SK-N-DZ (cell line): ENCODE measurements at places on chromosomes 3 and 15.

GRCh38 chr15:41648097-41648496 lies 12.1 kb upstream of the MGA start:
- no peak for DNase-seq

DNA sequence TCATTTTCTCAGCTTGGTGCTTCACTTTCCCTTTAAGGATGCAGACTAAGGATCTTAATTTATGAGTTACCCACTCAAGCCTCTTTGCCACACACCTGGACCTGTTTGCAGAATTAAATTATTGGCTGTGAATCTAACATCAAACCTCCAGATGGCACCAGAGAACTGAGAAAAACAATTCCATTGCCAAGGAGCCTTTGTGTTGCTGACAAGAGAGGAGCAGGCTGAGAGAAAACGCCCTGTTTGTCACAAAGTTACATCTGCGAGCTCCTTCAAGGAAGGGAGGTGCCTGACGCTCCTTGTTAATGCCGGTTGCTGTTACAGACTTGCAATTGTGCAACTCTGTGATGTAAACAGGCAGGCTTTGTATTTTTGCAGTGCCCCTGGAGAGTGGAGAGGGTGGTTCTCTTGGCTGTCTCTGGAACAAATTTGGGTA lies 36.3 kb upstream of the TMC3 start:
- peak; percentile 77 for DNase-seq

GRCh38 chr15:80693682-80694610 lies 1.2 kb upstream of the ABHD17C start:
- DNase-seq, result no peak

DNA sequence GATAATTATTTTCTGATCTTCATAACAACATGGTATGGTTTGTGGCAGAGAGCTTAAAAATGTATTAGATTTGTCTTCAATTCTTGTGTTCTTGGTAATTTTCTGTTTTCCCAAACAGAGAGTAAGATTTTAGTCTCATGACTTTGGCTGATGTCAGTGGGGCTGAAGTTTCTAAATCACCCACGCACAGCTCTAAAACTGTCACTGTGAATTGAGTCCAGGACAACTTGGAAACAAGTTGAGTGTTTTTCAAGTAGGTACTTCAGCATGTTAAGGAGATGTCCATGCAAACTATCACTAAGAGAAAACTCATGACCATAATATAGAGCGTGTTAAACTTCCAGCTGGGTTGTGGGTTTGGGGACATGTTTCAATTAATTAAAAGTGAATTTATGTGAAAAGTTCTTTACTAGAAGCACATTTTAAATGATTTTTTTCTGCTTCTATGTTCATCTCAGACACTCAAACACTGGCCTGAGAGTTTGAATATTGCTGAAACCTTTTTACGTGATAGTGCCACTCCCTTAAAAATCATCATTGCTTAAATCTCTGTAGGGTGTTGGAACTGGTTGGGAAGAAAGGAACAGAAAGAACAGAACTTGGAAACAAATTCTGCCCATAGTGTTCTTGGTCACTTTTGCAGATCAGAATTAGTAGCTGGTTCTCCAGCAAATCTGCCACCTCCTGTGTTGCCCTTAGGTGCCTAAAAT lies 89.8 kb downstream of the KLHL25 start:
- no peak for DNase-seq

- DNase-seq, result peak; percentile 18
Observed at GRCh38 chr3:37546876-37547275, 314.8 kb upstream of the CTDSPL start.

- DNase-seq, result no peak
Observed at GRCh38 chr3:30518872-30519271, 87.5 kb upstream of the TGFBR2 start.

GRCh38 chr3:53702776-53703530 lies 143.3 kb downstream of the CHDH start:
- no peak for DNase-seq

- no peak for DNase-seq
Observed at GRCh38 chr15:57376696-57377477, 582 bp downstream of the CGNL1 start.

GRCh38 chr3:54374214-54374852 lies 252.0 kb downstream of the CACNA2D3 start:
- DNase-seq, result peak; percentile 23

- no peak for DNase-seq
Observed at GRCh38 chr15:31498756-31499155, 172.1 kb downstream of the KLF13 start.

DNA sequence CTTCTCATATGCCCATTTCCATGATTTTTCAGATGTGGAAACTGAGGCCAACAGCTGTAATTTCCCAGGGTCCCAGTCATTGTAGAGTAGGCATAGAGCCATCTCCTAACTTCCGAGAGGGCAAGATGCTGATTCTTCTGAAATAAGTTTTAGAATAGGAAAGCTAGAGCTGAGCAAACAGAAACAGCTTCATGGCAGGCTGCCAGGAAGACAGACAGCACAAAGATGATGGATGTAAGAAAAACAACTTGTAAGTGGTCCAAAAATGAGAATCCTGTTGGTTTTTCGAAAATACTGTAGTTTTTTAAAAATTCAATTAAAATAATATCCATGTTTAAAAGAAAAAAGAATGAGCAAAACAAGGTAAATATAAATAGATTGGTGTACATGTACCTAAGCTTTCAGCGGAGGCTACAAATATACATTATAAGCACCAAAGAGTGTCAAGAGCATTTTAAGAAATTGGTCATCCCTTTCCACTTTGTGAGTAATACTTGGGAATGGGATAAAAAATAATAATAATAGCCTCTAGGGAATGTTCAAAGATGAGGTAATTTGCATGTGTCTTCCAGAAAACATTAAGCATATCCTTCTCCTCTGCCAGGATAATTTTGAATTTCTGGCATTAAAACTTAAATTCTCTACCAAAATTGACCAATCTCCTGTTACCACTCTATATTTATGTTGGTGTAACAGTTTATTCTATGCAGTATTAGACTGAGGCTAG lies 406.6 kb downstream of the MECOM start:
- DNase-seq, result no peak

DNA sequence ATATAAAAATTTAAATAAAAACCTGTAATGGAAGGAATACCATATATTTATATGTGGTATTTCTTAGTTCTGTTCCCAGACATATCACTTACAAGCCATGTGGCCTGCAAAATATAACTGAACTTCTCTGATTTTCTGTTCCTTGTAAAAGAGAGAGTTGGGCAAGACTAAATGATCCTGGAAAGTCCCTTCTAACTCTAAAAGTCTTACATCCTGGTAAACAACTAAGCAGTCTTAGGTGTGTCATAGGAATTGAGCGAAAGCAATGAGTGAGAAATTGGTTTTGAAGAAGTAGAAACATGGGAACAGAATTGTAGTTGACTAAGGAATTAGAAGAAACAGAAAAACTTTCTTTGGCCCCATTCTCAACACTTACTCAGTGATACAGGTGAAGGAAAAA lies 25.3 kb upstream of the IL20RB start:
- no peak for DNase-seq

DNA sequence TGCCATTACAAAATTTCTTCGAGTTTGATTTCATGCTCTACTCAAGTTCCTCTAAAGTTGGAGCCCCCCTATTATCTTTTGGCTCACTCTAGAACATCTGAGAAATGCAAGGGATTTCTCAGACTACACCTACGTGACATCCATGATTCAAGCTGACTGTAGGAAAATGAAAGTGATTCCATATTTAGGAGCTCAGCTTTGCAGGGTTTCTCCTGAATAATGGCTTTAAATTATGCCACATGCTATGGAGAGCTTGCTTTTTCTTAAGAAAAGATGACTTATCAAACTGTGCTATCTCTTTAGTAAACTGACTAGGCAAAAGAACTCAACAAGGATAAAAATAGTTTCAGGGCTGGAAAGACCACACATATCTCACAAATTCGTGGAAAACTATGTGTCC lies 292.1 kb downstream of the LSAMP start:
- no peak for DNase-seq

DNA sequence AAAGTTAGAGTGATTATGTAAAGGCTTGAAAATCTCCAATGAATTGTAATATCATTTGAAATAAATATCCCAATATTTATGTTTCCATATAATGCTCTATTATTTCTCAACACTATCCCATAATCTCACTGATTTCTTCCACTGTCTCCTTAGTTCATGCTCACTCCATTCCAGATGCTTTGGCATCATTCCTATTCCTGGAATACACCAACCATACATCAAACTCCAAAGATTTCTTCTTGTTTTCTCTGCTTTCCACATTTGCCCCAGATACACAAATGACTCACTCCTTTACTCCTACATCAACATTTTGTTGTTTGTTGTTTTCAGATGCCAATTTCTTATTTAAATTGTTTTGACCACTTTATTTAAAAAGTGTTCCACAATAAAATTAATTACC lies 1390.8 kb downstream of the ZPLD1 start:
- no peak for DNase-seq

DNA sequence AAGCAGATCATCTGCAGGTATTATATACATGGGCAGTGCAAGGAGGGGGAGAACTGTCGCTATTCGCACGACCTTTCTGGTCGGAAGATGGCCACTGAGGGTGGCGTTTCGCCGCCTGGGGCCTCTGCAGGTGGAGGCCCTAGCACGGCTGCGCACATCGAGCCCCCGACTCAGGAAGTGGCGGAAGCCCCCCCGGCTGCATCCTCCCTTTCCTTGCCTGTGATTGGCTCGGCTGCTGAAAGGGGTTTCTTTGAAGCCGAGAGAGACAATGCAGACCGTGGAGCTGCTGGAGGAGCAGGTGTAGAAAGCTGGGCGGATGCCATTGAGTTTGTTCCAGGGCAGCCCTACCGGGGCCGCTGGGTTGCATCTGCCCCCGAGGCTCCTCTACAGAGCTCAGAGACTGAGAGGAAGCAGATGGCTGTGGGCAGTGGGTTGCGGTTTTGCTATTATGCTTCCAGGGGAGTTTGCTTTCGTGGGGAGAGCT lies 639 bp downstream of the MKRN3 start:
- DNase-seq, result peak; percentile 37

GRCh38 chr3:171072432-171072831 lies 45.9 kb upstream of the SLC2A2 start:
- DNase-seq, result no peak
